Esophagus squamous epithelium (tissue), 5 donors: ENCODE measurements at places on chromosomes 1 and 21.
A peak's percentile ranks its signal among the peaks of the same experiment; 100 is the strongest.

DNA sequence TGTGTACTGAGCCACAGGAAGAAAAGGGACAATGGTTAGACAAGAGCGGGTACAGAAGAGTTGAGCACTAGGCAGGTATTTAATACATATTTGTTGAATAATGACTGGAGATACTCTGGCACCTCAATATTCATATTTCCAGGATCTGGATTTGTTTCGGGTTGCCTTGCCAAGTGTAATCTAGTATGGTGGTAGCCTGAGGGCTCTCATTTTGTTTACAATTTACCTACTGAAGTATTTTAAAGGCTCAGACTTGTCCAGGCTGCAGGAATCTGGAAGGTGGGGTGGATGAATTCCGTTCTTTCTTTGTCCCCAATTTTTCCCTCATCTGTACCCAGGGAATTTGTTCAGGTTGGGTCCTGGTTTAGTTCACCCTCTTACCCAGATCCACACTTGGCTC lies 95.0 kb downstream of the CACHD1 start:
- no peak for DNase-seq

GRCh38 chr21:16357994-16358393 lies 628.2 kb downstream of the USP25 start:
- DNase-seq: no peak

DNA sequence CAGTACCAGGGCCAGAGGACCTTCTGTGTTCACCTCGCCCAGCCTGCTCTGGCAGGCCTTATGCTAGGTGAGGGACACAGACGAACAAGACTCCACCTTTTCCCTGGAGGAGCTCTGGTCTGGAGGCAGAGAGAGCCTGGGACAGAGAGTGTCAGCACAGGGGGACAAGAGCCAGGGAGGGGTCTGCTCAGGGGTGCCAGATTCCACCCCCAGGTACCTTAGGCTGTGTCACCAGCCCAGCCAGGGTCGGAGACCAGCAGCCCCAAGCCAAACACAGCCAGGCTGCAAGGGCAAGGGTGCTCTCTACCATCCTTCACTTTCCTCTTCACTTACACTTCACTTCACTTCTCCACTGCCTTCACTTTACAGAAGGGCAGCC lies 4.3 kb upstream of the LRP8 start:
- no peak for DNase-seq

DNA sequence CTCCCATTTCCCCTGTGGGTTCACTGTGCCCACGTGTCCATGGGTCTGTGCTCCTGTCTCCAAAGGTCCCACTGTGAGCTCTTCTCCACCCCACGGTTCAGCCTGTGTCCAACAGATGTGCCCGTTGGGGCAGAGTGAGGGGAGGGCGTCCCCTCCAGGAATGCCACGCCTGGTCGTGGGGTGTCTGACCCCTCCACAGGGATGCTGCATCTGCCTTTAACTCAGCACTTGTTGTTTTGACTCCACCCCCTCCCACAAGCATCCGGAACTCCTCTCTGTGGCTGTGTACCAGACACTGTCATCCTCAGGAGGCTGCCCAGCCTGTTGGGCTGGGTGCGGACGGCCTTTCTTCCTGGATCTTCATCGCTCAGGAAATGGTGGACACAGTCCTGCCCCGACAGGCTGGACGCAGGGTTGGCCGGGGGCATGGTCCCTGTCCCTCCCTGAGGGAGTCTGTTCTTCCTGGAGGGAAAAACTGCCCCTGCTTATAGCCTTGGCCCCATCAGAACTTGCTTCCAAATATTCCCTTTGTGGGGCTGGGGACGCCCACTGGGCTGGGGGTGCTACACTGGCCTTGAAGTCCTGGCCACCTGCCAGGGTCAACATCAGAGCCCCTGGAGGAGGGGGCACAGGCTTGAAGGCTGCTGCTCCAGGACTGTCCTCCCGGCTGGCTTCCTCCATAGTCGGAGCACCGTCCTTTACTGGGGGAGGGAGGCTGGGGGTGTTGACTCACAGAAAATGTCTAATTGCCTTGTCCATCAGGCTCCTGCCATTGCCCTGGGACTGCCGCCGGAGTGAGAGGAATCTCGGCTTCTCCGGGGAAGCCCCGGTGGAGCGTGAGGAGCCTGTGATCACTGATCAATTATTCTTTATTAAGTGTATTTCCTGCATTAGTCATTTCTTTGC lies 182.0 kb upstream of the C1orf174 start:
- DNase-seq: no peak

GRCh38 chr21:37072274-37072987 lies 440 bp downstream of the PIGP start:
- DNase-seq: no peak

GRCh38 chr1:203504400-203505250 lies 10.7 kb downstream of the OPTC start:
- DNase-seq: peak; percentile 23

- DNase-seq: no peak
Observed at GRCh38 chr1:11990303-11991032, 10.2 kb downstream of the MFN2 start.

- no peak for DNase-seq
Observed at GRCh38 chr1:241598249-241598648, 41.9 kb downstream of the CHML start.

- DNase-seq: no peak
Observed at GRCh38 chr1:117857418-117857817, 72.0 kb downstream of the GDAP2 start.

GRCh38 chr1:226308166-226308722 lies 720 bp downstream of the LIN9 start:
- no peak for DNase-seq

DNA sequence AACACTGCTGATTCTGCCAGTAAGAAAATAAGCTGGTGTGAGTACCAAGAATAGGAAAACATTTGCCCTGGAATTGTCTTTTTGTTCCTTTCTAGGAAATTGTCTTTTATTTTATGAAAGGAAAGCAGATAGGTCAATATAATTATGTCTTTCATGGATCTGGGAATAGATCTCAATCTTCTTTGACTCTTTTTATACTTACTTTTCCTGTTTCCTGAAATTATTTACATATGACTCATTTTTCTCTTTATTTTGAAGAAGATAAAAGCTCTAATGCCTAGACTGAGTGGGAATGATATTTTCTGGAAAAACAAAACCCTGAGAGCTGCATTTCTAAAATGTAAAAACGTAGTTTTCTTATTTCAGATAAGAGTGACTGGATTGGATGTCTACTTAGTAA lies 100.1 kb downstream of the MAN1A2 start:
- DNase-seq: no peak

- no peak for DNase-seq
Observed at GRCh38 chr1:107804134-107804533, 160.8 kb downstream of the VAV3 start.

- DNase-seq: no peak
Observed at GRCh38 chr1:3910049-3910731, 10.1 kb upstream of the C1orf174 start.

DNA sequence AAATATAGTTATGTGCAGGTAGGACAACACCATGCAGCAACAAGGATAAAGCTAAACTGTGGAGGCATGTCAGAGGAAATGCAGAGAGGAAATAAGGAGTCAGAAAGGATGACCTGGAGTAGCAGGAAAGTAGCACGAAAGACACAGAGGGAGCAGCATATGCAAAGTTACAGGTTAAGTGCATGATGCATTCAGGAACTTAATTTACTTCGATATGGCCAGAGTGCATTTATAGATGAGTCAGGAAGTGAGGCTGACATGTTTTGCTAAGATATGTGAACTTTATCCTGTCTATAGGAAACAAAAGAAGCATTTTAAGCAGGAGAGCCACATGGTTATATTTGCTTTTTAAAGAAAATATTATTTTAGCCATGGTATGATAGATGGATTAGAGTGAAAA lies 15.4 kb upstream of the MUTYH start:
- DNase-seq: no peak

GRCh38 chr1:192516776-192517297 lies 58.7 kb upstream of the RGS1 start:
- no peak for DNase-seq

DNA sequence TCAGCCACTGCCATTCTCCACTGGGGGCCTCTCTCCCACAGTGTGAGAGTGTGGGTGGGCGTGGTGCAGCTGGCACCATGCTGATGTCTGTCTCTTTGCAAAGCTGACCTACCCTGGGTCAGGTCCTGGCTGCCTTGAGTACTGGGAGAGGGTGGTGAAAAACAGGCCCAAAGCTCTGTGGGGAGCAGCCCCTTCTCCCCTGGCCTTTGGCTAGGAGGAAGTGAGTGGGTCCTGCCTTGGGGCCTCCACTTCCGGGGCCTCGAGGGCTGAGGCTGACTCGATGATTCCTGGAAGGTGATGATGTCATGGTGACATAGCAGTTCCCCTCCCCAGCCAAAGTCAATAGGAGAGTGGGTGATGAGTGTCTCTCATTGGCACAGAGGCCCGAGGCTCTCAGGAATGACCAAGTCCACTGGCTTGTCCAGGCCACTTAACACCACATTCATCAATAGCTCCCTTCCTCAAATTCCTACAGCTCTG lies 53.0 kb downstream of the IER5 start:
- DNase-seq: no peak

DNA sequence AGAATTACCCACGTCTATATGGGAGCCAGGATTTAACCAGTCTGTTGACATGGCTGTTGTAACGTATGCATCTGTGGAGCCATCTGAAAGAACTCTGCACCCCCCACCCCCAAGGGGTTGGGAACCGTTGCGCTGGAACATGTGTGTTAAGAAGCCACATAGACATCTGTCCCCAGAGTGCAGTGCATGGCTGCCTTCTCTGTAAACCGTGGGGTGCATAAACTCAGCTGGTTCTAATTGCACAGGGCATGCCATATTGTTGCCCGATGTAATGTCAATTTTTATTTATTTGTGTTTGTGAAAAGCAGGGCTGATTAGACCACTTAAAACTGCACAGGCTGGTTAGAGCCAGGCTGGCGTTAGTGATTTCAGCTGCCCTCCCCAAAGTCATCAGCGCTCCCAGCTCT lies 70.1 kb upstream of the ROR1 start:
- no peak for DNase-seq

DNA sequence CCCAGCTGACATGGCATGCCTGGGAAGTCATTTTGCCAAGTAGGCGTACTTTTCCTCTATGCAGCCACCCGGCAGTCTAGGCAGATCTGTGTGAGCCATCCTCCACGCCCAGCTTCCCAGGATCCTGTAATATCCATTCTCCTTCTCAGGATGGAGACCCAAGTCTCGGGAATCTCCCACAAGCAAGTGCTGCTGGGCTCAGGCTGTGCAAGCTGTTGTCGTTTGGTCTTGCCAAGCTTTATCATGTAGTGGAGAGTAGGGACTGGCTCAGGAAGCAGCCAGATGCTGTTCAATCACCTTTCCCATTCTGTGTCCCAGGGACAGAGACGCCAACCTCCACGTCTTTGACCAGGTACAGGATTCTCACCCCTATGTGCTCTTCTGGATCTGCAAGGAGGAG lies 191.1 kb upstream of the TMEM51 start:
- no peak for DNase-seq

DNA sequence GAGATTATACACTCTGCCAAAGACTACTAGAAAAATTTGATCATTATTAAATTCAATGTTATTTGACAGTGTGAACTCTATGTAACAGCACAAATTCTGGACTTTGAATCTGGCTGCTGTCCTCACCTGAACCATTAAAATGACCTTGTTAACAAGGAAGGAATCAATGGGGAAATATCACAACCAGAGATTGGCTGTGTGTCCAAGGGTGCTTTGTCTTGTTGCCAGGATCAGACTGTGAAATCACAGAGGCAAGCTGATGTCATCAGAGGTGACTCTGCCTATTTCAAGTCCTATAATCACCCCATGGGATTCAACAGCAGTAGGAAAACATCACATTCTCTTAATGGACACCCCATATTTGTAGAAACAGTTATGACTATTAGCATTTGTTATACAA lies 46.8 kb downstream of the ADAMTS5 start:
- no peak for DNase-seq

DNA sequence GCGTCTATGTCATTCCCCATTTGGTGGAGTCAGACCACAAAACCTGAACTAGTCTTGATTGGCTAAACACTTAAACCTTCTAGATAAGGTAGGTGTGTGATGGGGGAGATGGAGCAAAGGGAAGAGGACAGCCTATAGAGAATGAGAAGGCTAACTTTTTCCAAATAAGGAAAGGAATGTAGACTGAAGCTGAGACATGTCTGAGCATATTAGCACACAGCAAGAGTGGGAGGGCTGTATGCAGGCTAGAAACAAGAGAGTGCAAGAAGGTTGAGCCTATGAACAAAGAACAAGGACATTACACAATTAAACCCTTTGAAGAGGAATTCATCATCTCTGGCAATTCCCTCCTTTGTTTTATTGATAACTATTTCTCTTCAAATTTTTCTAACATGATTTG lies 89.2 kb upstream of the OLFM3 start:
- DNase-seq: no peak

GRCh38 chr1:94579876-94580294 lies 38.3 kb upstream of the F3 start:
- DNase-seq: no peak

DNA sequence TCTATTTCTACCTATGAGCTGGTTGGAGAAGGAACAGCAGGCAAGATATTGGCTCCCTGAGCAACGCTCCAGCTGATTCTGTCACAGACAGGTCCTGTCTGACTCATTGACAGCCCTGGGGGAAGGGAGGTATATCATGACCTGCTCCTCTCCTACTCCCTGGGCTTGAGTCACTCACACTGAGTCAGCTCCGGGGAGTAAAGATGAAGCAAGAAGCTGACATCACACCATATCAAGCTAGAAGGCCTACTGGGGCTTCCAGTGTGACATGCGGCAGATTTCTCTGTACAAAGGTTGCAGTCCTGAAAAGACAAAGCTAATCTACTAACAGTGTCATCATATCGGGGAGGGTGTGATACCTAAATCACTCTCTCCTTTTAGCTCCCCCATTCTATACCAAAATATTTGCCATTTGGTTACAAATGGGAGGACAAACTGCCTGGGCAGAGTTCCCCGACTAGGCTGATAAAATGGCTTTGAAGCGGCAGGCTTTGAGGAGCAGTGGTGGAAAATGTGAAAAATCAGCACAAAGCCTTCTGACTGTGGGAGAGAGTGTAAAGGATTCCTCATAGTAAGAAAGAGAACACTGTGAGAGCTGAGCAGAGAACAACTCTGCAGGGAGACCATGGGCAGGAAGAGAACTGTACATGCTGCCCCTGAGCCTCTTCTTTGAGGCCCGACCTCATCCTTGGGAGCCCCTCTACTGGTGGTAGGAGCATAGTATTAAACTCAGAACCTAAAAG lies 15.5 kb downstream of the PI4KB start:
- peak; percentile 19 for DNase-seq

- no peak for DNase-seq
Observed at GRCh38 chr1:200178340-200178739, 150.8 kb downstream of the NR5A2 start.

DNA sequence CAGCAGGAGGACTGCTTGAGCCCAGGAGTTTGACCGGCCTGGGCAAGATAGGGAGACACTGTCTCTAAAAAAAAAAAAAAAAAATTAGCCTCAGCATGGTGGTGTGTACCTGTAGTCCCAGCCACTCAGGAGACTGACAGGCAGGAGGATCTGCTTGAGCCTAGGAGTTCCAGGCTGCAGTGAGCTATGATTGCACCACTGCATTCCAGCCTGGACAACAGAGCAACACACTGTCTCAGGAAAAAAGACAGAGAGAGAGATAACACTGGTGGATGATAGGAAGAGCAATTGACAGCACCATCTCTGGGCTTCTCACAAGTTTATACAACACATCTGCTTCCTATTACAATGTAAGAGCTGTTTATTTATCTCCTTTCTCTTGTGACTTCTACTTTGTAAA lies 2.4 kb upstream of the RNU11 start:
- no peak for DNase-seq
